ENCODE measurements at places on chromosomes 2 and 18.

DNA sequence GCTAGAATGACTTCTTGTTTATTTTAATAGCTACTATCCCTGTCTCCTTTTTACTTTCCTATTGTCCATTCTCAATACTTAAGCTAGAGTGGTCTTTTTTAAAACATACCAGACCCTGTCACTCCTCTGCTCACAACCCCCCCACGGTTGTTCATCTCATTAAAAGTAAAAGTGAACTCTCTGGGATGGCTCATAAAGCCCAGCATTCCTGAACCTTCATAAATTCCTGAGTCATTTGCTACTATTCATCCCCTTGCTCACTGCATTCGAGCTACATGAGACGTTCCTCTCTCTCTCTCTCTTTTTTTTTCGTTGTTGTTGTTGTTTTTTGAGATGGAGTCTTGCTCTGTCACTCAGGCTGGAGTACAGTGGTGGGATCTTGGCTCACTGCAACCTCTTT is 148.7 kb upstream of the DSEL start:
- DNase-seq: no peak

DNA sequence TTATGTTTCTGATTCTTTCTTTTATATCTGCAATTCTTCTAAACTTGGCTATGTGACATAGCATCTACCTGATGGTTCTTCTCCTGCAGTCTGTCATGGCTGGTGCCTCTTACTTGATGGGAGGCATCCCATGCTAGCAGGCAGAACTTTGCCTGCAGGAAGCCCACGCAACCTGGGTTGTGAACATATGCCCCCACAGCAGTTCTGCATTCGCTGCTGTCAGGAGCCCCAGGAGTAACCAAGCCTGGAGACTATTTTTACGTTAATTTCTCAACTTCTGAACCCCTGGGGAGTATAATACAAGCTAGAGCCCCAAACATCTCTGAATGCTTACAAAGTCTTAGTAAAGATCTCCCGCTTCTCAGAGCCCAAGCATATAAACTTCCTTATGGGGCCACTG is 12.1 kb downstream of the FAM168B start:
- DNase-seq: no peak

- DNase-seq: no peak
Measured at GRCh38 chr2:118056165-118056534, 32.1 kb upstream of the INSIG2 start.

DNA sequence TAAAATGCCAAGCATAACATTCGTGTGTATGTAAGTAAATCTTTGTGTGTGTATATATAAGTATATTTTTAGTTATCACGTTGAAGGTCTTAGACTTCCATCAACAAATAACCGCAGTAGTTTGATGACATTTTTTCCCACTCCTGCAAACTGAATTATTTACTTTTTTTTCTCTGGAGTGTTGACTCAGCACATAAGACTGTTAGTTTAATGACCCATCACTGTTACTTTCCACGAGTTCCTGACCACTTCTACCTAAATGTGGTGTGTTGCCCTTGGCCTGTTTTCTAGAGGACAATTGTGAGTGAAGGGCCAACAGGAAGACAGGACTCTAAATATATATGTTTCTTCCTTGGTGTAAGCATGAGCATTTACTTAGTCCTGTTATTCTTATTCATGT is 71.3 kb upstream of the TXNDC2 start:
- no peak for DNase-seq

DNA sequence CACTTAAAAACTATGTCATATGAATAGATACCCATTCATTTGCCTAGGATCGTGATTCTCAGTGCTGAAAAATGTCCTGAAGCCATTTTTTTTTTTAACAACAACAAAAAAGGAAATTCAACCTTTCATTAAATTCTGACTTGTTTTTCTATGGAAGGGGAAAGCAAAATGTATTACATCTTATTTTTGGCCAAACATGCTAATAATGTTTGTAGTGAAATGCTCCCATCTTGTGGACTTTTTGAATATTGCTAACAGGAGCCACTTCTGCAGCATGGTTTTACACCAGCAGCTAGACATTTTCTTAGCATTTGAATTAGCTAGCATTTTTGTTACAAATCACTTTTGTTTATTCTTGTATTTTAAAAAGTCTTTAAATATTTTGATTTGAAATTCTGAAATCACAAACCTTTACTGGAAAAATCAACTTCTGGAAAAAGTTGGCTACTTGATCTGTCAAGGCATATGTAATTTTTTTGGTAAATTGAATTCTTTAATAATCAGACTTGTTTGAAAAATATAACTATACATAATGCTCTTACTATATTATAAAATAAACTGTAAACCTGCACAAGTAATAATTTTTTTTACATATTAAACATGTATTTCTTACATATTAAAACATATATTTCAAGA is 75.8 kb downstream of the KIDINS220 start:
- DNase-seq: no peak

GRCh38 chr2:151096235-151096634 is 165.4 kb downstream of the RBM43 start:
- DNase-seq: no peak

DNA sequence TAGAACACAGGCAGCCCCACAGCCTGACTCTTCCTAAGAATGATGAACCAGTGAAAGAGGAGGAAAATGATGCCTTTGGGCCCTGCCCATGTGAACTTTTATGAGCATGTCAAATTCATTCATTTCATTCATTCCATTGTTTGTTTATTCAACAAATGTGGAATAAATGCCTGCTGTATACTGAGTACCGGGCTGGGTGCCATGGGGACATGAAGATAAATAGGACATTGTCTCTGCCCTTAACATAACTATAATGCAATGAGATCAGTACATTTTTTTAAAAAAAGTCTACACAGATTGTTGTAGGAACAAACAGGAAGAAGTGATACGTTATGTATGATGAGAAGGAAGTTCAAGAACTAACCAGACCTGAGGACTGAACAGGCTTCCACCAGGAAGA is 14.7 kb downstream of the MREG start:
- DNase-seq: no peak

DNA sequence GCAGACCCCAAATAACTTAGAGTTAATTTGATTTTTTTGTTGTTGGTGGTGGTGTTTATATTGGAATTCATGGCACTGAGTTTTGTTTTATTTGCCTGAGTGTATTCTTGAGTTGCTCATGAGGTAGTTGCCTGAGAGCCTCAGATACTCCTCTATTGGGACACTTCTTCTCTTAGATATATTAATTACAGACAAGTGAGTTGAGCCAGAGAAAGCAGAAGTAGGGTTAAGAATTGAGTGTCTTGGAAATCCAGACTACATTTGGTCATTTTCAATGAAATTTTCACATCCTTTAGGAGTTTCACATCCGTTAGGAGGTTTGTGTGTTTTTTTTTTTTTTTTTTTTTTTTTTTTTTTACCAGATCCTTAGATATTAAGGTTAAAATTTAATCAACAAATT is 29.0 kb downstream of the FMNL2 start:
- no peak for DNase-seq

DNA sequence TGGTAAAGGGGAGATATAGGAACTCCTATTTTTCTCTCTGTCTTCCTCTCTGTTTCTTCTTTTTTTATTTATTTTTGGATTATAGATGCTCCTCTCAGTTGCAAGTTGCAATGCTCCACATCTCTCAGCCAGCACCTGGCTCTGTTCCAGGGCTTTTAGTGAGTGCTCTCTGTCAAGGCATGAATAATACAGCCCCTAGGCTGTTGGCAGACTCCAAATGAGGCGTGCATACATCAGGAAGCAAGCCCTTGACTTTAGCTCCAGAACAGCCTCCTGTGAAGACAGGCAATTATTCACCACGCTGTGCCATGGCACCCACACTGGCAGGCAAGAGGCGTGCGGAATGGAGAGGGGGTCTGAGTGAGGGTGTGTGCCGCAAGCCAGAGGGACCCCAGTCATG is 228.1 kb upstream of the PXDN start:
- DNase-seq: no peak

GRCh38 chr2:56450772-56451171 is 267.0 kb downstream of the CCDC85A start:
- no peak for DNase-seq

GRCh38 chr2:40039549-40039948 is 260.5 kb upstream of the THUMPD2 start:
- DNase-seq: no peak

GRCh38 chr2:88139203-88139702 is 11.4 kb upstream of the FABP1 start:
- DNase-seq: no peak

DNA sequence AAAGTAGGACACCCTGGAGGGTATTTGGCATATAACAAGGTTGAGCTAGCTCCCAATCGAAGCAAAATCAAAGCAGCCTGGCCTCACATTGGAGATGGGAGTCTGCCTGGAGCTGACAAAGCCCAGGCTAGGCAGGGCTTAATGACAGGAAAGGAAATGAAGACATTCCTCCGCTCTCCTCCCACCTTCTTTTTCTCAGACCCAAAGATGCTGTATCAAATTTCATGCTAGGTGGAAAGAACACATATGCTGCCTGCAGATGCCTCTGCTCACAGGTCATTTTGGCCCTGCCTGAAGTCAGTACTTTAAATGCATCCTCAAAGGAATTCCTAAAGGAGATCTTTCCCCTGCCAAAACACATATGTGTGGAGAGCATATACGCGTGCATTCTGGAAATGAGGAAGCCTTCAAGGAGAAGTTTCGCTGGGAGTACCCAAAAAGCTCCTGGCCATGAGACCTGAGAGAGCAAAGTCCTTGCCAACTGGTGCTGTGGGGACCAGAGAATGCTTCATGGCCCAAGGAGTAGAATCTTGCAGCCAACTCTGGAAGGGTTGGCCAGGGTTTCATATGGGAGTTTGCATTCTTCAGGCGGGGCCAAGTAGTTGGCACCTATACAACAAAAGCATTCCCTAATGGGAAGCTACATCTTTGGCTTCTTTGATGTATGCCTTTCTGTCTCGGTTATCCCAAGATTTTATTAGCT is 88.0 kb downstream of the AQP4 start:
- DNase-seq: no peak

GRCh38 chr2:74072565-74072964 is 75.1 kb downstream of the BOLA3 start:
- no peak for DNase-seq

DNA sequence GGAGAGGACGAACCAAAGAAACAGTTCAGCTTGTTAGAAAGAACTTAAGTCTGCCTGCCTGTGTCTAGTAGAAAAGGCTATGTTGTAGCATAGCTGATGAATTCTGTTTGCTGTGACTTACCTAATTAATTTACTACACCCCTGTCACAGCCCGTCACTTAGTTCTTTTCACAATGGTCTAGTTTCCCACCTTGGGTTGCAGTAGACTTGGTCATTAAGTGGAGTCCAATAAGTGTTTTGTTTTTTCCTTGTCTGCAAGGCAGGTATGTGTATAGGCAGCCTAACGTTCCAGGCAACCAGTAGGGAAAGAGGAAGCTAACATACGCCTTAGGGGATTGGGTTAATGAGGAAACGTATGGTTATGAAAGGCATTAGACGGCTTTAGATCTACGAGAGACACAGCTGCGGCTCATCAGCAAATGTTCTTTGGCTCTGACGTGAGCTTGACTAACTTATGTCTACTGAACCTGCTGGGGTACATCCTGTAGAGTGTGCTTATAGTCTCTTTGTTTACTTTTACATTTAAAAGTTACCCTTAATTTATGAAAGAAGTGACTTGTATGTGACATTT is 180.1 kb downstream of the PRPF40A start:
- DNase-seq: no peak

DNA sequence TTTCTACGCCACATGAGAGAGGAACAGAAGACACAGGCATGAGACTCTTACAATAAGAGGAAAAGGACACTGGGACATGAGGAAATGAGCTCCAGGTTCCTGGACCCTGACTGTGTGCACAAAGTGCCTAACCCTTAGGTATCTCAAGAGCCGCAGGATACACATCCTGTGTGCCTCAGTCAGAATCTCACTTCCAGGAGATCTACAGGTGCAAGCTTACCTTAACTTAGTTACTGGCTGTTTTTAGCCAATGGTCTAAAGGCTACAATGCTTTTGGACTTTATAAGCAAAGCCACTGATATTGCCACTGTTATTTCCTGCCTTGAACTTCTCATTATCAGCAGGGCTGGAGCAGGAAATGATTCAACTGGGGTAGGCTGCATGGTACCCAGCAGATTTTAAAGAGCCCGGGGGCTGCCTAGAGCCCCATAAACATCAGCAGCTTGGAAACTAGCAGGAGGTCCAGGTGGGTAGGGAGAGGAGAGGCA is 254.4 kb downstream of the ZNF521 start:
- DNase-seq: no peak

GRCh38 chr2:46363535-46364170 is 66.4 kb downstream of the EPAS1 start:
- no peak for DNase-seq

- no peak for DNase-seq
Measured at GRCh38 chr2:154488801-154489200, 209.7 kb upstream of the KCNJ3 start.

GRCh38 chr2:31256611-31257382 is 22.8 kb downstream of the EHD3 start:
- DNase-seq: no peak

DNA sequence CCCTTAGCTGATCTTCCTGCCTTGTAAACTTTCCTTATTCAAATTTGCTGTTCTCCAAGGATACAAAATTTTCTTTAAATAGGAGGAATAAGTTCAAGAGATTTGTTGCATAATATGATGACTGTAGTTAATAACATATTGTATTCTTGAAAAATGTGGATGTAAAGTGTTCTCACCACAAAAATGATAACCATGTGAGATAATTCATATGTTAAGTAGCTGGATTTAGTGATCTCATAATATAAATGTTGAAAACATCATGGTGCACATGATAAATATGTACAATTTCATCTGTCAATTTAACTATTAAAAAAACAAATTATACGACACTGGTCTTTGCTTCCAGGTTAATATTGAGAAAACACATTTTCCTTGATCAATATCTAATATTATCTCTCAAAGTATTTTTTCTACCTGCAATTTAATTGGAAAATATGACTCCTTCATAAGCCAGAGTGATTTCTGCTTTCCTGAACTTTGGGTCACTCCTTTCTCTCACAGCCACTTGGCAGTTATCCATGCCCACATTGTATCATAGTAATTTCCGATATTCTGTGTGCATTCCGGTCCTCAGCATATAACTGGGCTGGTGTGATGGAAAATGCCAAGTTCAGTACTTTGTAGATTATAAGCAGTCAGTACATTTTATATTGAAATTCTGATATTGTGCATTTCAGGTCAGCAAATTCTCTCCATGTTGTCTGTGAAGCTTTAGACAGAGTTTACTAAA is 152.6 kb downstream of the GULP1 start:
- no peak for DNase-seq

- no peak for DNase-seq
Measured at GRCh38 chr2:41854227-41854626, 193.6 kb upstream of the PKDCC start.
